ENCODE measurements at places on chromosomes 3 and 15.

DNA sequence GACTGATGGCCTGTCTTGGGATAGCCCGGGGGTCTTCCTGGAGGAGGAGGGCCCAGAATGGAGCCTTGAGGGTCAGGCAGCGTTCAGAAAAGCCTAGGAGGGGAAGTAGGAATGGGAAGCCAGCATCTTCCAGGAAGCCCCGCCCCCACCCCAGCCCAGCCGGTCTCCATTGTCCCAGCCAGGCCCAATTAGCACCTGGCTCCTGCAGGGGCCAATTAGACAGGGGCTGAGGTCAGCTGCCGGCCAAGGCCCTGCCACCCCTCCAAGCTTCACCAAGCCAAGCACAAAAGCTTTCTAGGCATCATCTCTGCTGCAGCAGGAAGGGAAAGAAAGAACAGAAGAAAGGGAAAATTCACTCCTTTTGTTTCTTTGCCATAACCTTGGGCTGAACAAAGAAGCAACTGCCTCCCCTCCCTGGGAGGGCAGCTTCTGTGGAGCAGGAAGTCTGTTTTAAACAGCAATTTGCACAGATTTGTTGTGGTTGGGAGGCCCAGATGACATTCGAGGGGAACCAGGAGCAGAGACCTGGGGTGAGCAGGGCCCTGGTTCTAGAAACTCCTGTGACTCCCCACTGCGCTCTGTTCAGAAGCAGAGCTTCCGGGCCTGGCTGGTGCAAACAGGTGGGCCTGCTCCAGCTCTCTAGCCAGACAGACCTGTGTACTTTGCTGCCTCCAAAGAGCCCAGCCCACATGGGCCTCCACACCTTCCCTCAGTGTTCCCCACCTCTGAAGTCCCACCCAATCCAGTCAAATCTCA lies 47.7 kb downstream of the CYP11A1 start:
- no peak for DNase-seq

GRCh38 chr3:172287937-172288477 lies 160.2 kb downstream of the GHSR start:
- no peak for DNase-seq

DNA sequence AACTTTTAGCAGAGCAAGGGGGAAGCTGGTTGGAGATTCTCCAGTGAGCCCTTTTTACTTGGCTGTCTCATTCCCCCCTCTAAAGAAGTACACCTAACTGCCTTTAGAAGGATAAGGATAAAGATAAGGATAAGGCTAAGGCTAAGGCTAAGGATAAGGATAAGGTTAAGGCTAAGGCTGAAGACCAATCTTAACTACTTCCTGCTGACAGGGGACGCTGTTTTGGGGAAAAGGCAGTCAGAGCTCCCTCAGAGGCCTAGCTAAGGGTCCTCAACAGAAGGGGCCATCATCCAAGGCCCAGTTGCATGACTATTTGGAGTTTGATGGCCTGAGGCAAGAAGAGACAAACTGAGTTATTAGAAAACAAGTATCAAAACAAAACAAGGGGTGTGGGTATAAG lies 94.3 kb upstream of the ARPP21 start:
- no peak for DNase-seq

GRCh38 chr3:72254483-72254882 lies 469.5 kb upstream of the PROK2 start:
- no peak for DNase-seq

DNA sequence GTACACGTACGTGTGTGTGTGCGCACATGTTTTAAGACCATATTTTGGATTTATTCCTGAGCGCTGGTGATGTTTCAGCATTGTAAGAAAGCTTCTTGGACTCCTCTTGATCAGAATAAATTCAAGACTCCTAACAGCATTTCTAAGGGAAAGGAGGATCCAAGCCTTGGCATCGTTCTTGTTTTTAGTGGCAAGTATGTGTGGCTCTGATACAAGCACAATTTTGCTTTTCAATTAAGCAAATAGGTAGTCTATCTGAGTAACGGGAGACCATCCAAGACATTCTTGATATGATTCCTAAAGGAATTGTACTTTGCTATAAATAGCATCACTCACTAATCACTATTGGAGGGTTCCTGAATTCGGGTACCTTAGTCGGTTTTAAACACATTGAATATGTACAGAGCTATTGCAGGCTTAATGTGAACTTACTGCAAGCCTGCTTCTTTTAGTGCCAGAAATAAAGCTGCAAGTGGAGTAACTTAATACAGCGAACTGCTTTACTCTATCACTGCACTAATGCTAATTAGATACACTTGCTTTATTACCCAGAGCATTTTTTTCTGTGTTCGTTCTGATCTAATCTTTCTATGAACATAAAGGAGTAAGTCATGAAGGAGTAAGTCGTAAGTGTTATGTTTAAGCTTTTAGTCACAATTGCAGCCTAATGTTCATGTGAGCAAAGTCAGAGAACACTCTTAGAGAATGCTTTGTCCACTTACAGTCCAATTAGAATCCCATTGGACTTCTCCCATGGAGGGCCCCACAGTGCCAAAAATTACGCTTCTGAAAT lies 186.3 kb downstream of the MCTP2 start:
- DNase-seq: no peak

DNA sequence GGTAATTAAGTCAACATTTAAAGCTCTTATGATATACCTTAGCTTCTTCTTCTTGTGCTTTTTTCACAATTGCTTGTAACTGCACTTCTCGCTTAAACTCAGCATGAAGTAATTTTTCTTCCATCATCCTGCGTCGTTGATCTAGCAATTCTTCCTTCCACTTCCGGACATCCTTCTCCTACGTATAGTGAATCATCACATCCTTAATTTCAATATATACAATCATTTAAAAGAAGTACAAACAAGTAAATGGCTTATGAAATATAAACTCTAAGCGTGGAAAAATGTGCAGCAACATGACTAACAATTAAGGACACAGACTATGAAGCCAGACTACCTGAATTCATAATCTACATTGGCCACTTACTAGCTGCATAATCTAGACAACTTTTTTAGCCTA lies 151.4 kb downstream of the SCAPER start:
- DNase-seq: no peak

GRCh38 chr15:41774882-41775417 lies 666 bp downstream of the MAPKBP1 start:
- no peak for DNase-seq

GRCh38 chr3:158819282-158819681 lies 17.4 kb downstream of the MFSD1 start:
- DNase-seq: no peak

DNA sequence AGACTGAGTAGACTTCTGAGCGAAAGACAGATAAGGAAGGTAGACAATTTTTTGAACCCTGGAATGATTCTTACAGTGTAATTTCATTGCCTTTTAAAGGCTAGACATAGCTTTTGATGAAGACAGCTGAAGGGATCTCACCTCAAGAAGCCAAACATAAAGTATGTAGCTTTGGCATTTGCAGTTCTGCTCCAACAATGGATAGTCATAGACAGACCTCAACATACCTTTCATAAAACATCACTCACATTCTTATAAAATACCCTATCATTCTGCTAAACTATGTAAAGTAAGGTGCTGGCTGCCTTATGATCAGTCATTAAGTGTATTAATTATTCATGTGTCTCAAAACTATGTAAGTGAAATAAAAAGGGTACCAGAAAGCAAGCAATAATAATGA lies 70.0 kb downstream of the UBE3A start:
- DNase-seq: no peak

- no peak for DNase-seq
These were observed 800.7 kb downstream of the ROBO1 start for GRCh38 chr3:78967061-78967460.

DNA sequence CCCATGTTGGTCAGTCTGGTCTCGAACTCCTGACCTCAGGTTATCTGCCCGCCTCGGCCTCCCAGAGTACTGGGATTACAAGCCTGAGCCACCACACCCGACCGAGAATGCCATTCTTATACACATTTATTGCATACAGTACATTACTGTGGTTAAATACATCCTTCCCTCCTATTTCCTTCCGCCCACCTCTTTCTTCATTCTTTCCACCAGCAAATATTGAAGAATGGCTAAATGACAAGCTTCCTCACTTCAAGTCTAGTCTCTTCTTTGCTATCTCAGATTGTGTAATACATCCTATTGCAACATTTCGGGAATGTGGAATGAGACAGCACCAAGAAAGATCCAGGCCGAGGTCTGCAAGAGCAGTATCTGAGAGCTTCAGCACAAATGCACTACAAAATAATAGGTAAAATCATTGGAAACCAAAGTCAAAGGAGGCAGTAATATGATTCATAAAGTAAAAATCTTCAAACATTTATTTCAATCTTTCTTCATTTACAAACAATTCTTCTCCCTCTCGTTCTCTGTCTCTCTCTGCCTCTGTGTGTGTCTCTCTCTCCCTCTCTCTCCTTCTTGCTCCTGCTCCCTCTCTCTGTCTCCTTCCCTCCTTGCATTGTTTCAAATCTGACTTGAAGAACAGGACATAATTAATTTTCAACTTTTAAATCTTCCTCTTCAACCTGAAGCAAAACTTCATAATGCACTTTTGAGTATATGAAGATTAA lies 94.7 kb upstream of the TGFBR2 start:
- no peak for DNase-seq

DNA sequence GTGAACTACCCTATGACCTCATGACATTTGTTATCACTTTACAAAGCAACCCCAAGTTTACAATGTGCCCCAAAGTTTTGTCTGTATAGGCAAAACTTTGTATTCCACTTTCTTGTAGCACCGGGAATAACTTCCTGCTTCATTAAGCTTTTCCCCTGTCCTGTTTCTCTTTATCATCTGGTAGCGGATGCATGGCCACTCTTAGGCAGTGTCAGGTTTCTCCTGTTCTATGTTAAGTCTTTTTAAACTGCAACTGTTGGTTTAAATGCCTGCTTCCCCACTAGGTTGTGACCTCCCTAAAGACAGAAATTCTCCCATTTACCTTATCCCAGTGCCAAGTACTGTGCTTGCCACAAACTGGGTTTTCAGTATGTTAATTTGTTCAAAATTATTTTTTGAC lies 433.6 kb upstream of the DPH6 start:
- no peak for DNase-seq

DNA sequence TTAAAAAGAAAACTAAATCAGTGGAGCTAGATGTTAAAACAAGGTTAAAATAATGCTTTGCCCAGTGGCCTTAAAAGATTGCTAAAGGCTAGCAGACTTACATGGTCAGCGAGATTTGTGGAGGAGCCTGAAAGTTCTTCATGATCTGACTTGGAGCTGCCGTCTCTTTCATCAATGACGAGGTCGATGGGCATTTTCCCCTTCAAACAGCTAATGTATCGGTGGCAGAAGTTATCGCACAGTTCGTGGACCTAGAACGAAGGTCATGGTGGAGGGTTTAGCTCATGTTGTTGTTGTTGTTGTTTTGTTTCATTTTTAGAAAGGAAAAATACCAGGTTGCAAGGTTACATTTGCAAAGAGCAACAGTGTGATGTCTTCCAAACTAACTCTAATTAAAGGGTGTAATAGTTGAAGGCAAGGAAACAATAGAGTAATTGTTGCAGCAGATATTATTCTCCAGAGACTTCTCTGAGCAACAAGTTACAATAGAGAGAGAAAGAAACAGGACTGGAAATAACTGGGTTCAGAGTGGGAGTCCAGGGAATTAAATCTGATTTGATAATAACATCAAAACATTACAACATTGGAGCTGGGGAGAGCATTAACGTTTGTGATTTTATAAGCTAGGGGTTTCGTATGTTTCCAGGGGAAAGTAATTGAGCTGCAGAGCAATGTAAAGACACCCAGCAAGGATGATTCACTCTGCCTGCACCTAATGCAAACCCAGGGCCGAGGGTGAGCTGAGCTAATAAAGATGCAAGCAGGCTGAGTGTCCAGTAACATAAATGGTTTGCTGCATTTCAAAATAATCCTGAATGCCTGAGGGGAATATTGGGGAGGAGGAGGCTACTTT lies 6.6 kb downstream of the MEIS2 start:
- no peak for DNase-seq

DNA sequence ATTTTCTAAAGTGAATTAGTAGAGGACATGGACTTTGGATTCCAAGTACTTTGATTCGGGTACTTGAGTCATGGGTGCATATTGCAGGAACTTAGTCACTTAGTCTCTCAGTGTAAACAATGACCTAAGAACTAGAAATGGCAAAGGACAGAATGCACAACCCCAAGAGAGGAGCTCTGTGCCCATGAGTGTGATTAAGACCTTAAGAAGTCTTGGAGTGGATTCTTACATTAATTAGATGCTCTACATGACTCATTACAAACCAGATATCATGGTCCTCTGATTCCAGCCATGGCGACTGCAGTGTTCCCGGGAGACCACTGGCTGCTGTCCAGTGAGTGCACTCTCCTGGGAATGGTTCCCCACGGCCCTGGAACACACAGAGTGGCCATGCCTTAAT lies 251.5 kb downstream of the GABRG3 start:
- DNase-seq: no peak

- no peak for DNase-seq
These were observed 7.7 kb downstream of the GALNT15 start for GRCh38 chr3:16182183-16182582.

DNA sequence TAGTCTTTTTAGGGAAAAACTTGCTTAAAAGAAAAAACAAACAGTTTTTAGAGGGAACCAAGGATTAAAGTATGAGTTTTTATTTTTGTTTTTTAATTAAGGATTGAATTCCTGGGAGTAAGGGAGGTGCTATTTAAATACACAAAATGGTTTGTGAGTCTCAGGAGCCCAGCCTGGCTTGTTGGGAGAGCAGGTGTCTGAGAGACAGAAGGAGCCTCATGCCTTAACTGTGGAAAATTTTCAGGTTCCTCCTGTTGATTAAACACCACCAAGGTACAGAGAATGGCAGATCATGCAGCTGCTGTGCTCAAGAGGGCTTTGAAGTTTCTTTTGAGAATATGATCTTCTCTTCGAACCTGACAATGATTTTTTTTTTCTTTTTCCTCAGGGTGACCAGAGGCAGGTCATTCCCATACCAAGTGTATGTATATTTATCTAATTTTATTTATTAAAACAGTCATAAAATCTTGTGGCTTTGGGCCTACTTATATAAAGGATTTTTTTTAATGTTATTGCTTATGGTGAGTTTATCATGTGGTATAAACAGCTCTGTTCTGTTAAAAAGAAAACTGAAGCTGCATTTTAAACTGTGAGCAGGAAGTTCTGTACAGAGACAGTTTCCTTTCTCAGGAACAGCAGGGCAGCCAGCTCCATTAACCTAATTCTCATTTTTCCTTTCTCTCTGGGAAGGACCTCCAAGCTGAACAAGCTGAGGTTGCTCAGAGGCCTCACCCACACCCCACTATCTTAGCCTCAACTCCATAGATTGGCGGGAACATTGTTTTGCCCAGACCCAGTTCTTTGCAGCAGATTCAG lies 33.7 kb upstream of the VILL start:
- DNase-seq: no peak

DNA sequence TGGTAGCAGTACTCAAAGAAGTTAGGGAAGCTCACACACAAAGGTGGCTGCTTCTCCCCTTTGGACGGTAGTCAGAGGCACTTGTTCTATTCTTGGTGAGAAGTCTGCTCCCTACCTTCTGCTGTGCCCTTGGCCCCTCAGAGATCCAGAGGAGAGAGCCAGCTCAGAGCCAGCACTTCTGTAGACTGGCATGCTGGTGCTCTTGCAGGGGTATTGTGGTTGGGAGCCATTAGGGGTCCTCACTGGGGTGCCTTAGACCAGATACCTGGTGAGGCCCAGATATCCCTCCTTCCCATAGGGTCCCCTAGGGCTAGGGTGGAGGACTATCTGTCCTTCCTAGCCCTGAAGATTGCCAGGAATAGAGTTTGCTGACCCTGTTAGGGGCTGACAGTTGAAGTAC lies 140.6 kb downstream of the EEFSEC start:
- DNase-seq: no peak

Measured in activated T-helper 9 cell treated with anti-CD3 and anti-CD28 coated beads, Interleukin-2, amount 50 U/mL, for 16 hours (primary cell).